ENCODE measurements at places on chromosomes 13 and 19.

DNA sequence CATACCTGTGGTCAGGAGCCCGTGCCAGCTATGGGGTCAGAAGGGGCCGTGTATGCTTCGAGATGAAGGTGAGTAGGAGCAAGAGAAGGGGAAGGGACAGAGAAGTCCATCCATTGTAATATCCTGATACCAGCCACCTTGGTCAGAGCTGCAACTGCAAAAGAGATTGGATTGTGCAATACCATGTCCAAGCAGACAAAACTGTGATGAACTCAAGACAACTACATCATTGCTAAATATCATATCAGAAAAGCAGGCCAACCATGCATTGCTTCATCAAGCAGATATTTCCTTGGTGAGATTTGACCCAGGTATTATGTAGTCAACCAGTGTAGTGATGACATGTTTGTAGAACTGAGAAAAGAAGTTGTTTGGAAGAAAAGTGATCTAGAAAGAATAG is 12.1 kb downstream of the HNRNPUL1 start:
- DNase-seq = no peak

DNA sequence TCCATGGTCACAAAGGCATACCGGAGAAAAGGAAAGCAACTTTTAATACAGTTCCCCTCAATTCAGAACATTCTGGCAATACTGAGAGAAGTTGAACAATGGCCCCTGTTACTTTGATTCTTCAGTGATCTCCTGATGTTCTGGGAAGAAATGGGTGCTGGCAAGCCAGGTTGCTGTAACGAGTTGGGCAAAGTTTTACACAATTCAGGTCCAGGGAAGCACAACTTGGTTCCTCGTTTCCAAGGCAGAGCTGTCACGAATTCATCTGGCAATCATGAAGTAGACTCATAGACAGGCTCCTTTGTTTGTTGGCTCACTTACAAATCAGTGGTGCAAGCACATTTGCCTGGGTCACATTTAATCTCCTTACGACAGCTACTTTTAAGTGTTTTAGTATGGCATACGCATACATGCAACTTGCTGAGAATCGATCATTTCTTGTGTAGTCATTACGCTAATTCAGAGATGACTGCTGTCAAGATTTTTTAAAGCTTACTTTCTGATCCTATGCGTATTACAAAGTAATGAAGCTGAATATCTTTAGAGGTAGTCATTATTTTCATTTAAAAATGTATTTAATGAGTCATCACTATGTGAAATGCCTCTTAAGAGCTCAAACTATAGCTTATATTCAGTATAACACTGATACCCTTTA is 174.7 kb downstream of the GPC5 start:
- no peak for DNase-seq

DNA sequence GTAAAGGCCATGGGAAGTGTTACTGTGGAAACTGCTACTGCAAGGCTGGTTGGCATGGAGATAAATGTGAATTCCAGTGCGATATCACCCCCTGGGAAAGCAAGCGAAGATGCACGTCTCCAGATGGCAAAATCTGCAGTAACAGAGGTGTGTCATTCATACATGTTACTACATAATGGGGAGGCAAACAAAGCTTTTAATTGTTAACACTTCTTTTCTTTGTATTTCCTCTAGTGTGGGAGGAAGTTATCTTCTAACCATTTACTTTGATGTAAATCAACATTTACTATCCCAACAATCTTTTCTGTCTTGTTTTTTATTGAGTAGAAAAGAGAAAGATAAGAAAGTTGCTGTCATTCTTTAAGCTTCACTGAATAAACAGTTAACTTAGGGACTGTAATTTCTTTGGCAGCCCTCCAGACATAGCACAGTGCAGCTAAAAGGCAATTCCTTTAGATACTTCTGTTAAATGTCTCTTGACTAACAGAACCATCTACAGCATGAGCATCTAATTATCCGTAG is 126.9 kb downstream of the ITGBL1 start:
- no peak for DNase-seq

DNA sequence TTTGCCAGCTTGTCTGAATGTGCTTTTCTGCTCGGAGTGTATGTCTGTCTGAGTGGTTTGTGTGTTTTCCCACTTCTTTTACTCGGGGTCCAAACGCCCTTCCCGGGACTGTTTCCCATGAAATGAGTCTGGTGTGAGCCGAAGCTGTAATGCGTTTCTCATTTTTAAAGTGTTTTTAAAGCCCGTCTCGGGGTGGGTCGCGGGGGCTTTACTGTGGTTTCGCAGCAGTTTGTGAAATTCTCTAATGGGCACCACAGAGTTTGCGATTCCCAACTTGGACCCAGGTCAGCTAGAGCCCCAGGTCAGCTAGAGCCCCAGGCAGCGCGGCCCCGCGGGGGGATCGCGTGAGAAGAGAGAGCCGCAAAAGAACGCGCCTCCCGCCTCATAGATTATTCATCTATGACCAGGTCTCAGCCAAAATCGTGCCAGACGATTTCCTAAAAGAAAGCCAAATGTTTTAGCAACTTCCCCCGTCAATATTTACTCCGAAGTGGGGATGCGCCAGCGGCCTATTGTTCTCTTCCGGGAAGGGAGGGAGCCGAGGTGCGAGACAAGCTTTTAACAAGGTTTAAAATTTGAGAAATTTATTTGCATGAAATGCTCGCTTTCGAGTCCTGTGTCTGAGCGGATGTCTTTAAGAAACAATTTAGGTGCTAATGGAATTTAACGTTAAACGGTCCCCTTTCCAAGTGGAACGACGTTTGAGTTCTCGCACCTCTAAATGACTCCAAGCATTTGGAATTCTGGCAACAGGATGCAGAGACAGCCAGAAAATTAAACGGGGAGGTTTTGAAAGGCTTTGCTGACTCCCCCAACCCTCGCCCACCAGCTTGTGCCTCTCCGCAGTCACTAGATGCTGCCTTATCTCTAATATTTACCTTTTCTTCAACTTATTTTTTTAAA is 2.2 kb downstream of the ZIC2 start:
- DNase-seq = no peak

DNA sequence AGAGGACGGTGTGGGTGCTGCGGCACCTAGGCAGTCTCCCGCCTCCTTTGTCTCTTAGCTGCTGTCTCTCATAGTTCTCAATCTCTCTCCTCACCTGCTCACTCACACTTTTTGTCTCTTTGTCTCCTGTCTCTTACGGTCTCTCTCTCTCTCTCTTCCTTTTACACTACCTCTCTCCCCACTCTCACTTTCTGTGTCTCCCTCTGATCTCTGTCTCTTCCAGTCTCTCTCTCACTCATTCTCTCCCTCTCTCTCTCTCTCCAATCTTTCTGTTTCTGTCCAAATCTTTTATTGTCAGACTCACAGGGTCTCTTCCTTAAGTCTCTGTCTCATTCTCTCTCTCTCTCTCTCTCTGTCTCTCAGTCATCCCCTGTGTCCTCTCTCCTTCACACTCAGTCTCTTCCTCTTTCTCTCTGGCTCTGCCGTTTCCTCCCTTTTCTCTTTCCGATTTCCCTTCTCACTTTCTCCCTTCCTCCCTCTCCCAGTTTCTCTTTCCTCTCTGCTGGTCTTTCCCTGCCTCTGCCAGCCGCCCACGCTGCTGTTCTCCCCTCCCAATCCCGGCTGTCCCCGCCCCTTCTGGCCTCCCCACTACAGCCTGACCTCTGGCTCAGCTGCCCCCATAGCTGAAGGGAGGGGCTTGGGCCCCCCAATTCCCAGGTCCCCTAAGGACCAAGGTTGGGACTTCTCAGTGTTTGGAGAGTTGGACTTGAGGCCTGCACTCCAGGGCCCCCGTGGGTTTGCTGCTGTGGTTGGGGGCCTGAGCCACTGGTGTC is at the start of gene PLEKHA4:
PLEKHA4 (minus strand) TSS at position 504 of the 773 bp plus-strand sequence. CDS start 997 bp downstream, outside the sequence.
- DNase-seq = no peak

DNA sequence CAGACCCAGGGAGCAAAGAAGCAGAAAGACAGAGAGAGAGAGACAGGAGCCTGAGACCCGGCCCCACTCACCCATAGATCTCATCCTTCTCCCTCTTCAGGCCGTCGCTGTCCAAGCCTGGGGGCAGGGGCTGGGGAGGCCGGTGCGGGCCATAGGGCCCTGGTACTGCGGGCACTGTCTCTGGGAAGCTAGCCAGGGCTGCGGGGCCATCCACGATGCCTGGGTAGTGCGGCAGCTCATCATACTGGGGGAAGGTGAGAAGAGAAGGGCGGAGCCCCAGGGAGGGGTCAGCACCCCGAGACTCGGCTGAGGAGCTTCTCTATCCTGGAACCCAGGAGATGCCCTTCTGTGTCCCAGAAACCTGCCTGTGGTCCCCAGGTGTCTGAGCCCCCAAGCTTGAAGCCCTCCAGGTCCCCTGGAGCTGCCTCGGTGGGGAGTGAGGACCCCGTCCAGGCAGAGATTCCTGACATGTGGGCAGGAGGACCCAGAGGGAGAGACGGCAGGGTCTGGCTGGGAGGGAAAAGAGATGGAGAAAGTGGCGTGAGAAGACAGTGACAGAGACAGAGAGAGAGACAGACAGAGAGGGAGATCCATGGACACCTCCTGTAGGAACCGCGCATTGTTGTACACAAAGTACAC is 2.1 kb downstream of the MEIS3 start:
- no peak for DNase-seq

- no peak for DNase-seq
These were observed 658.4 kb downstream of the UQCRFS1 start for GRCh38 chr19:28554321-28555091.

DNA sequence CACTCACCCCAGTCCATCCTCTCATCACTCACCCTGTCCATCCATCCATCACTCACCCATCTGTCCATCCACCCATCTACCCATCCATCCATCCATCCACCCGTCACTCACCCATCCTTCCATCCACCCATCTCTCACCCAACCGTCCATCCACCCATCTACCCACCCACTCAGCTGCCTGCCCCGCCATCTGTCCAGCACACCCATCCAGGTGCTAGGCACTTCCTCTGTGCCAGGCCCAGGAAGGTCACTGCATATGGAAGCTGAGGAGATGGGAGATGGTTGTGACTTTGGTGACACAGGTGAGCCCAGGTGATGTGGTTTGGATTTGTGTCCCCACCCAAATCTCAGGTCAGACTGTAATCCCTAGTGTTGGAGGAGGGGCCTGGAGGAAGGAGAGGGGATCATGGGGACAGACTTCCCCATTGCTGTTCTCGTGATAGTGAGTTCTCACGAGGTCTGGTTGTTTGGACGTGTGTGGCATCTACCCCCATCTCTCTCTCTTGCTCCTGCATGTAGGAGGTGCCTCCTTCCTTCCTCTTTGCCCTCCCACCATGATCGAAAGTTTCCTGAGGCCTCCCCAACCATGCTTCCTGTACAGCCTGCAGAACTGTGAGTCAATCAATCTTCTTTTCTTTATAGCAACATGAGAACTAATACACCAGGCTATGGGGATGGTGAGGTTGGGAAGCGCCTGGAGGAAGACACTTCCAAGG is 15.9 kb upstream of the C13orf46 start:
- no peak for DNase-seq

GRCh38 chr13:110525328-110526319 is 35.9 kb downstream of the RAB20 start:
- peak; percentile 98 for DNase-seq

- peak; percentile 31 for DNase-seq
These were observed 92.7 kb downstream of the FGF14 start for GRCh38 chr13:102309110-102309509.

GRCh38 chr13:107376341-107377125 is 808.6 kb upstream of the ARGLU1 start:
- no peak for DNase-seq

- no peak for DNase-seq
These were observed 1726.0 kb downstream of the EFNB2 start for GRCh38 chr13:104809483-104809882.

GRCh38 chr19:5050067-5050656 is 81.2 kb downstream of the KDM4B start:
- DNase-seq = no peak

All from NCI-H187 (cell line).